ENCODE measurements at places on chromosomes 6 and 20.

- DNase-seq, result no peak
Measured at GRCh38 chr20:1992359-1993110, 1.3 kb downstream of the PDYN start.

GRCh38 chr6:41193884-41194283, 7.1 kb downstream of the TREML2 start:
- no peak for DNase-seq

DNA sequence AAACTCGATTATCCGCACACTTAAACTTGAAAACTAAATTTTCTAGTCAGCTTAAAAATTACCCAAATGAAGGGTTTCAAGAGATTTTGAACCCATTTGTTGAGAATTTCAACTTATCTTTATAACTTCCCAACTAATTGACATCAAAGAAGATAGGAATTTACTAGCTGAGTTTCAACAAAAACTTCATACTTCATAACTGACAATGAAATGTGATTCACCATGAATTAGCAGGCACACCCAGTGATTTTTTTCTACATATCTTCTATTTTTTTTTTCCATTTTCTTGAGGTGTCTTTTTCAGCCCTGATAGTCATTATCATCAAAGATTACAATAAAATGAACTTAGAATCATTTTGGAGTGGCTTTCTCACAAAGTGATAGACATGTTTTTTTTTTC, 26.7 kb downstream of the TNFAIP3 start:
- peak; percentile 23 for DNase-seq

DNA sequence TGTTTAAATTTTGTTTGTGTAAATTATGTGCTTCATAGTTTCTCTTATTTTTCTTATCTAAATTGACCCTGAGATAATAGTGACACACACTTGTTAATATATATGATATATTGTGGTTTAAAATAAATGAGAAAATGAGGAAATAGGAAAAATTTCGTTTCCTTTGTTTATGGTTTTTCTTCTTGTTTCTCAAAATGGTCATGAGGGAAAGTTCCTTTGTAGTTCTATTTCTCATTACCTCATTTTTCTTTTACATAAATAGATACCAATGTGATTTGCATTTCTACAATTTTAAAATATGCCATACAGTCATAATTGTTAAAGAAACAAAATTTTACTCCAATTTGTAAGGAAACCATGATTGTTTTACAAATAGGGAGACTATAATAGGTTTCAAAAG, 9.2 kb downstream of the OR2A4 start:
- DNase-seq, result no peak

- no peak for DNase-seq
Measured at GRCh38 chr6:8027965-8028651, 36.1 kb downstream of the BLOC1S5 start.

- DNase-seq, result peak; percentile 25
Measured at GRCh38 chr6:1337791-1338190, 25.9 kb downstream of the FOXQ1 start.

DNA sequence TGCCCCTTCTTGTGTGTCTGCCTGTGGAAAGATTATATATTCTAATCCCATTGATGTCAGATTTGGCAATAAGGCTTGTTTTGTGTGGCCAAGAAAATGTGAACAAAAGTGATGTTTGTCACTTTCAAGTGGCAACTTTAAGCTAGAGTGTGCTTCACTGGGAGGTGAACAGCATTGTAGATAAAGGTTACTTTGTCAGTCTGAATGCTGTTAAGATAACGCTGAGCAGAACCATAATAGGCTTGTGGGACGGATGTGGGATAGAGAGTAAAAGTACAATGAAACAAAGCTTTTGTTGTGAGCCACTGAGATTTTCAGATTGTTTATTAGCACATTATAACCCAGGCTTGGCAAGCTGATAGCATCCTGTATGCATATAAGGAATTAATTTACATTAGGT, 303.8 kb upstream of the MAN1A1 start:
- no peak for DNase-seq

- DNase-seq, result no peak
Measured at GRCh38 chr6:104046426-104046825, 813.3 kb downstream of the HACE1 start.

DNA sequence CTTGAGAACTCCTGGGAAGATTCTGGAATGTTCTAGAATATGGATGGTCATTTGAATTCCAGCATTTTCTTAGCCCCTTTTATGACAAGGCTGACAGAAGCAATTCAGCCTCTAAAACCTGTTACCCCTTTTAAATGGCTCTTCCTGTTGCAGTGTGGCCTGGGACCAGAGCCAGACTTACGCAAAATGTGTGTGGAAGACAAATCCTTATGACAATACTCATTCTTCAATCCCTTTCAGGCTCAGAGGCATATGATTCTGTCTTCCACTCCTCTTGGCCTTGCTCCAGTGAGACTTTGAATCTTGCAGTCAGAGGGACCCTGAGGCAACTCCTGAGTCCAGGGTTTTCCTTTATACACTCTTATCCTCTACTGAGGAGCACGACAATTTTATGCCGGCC, 287.0 kb downstream of the CLIC5 start:
- peak; percentile 8 for DNase-seq

DNA sequence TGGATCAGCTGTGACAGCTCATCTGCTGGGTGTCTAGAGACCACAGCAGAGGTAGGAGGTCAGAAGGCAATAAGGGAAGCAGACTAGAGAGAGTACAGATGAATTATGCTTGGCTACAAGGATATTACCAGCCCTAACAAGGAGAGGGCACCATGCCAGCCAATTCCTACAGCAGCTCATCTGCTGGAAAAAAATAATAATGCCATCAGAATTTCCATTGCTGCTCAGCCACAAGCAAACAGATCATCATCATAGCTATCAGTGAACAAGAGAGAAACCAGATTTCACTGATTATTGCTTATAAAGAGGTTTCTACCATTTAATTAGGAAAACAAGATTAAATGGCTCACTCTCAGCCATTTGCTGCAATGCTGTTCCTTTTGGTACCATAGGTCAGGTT, 66.5 kb downstream of the PSMG4 start:
- DNase-seq, result peak; percentile 6

DNA sequence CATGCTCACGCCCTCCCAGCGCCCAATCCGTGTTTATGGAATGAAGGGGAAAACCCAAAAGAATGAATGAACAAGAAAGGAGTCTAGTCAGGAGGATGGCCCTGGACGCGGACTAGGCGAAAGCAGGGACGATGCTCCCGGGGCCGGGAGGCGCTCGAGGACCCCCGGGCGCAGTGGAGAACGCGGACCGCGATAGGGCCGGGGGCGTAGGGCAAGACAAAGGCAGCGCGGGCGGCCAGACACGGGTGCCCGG, 758 bp downstream of the GCLC start:
- no peak for DNase-seq

DNA sequence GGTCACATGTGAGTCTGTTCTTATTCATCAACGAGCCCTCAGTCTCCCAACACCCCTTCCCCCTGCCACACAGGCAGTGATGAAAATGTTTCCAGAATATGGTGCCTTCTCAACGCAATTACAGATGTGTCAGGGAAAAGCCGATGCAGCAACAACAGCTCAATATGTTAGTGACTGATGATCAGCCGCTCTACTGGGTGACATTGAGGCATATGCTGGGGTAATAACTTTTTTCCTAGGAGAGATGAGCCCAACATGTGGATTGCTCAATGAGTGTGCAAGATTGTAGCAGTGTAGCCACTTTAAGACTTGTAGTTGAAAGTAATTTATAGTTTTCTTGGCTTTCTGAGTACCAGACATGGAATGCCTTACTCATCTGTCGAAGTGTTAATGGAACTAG, 49.4 kb downstream of the DTD1 start:
- DNase-seq, result no peak
